ENCODE measurements at places on chromosomes 3 and 15. TPM values are rescaled to one million over a fixed set of nuclear protein-coding genes. Genes with fewer than 3 reads are reported as not detected.

Gene AHSG
- total RNA-seq = not detected

Gene RAD51
- 0.77 TPM for total RNA-seq

Gene CIB1
- 27.7 TPM for total RNA-seq

Gene PIK3R4
- 27.0 TPM for total RNA-seq

Gene GOLGA8T
- total RNA-seq = 0.26 TPM

Gene CD276
- total RNA-seq = 88.5 TPM

Gene LRRC34
- 1.8 TPM for total RNA-seq

Gene CLDN11
- 131 TPM for total RNA-seq

Data from fibroblast of lung (primary cell).